Testis (tissue), 5 donors: ENCODE measurements at places on chromosomes 2 and 18. TPM values are rescaled to one million over a fixed set of nuclear protein-coding genes. Genes with fewer than 3 reads are reported as not detected.

The MAPK4 gene
- 9.3 TPM for polyA plus RNA-seq

The NT5C1B gene
- polyA plus RNA-seq: 74.9 TPM

The POU3F3 gene
- polyA plus RNA-seq: 0.96 TPM

The CYP27C1 gene
- 0.47 TPM for polyA plus RNA-seq

The LRRC30 gene
- not detected for polyA plus RNA-seq

The CD8B2 gene
- polyA plus RNA-seq: 0.16 TPM

The IL36G gene
- polyA plus RNA-seq: not detected

The PIAS2 gene
- 318 TPM for polyA plus RNA-seq

The ERBB4 gene
- polyA plus RNA-seq: 6.1 TPM

The ALLC gene
- 35.1 TPM for polyA plus RNA-seq

The NDUFS1 gene
- 75.8 TPM for polyA plus RNA-seq

The RAX gene
- polyA plus RNA-seq: not detected

GRCh38 chr18:6731222-6731596, 1.7 kb downstream of the ARHGAP28 start:
- no peak for DNase-seq

DNA sequence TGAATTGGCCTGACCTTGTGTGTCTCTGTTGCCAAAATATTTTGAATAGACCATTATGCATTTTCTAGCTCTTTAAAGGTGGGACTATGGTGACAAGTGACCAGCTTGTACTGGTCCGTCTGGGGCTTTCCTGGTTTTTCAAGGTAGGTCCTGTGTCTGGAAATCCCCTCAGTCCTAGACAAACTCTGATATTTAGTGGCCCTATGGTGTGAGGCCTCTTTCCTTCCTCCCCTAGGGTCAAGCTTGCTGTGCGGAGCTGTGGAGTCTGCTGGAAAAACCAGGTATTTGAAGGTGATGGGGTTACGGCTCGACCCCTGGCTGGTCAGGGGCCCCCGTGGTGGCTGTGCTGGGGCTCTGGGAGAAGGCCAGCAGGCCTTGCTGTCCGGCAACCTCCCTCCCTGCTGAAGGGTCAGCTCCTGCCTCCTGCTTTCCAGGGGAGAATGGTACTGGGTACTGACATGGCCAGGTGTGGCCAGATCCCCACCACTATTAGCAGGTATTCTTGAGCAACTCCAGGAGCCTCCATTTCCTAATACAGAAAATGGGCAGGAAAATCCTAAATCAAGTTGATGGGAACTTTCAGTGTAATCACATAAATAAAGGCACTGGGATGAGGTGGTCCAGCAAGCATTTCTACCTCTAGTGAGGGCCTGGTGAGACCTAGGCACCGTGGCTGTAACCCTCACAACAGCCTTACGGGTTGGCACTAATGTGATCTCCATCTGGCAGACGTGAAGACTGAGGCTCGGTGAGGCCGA, 86.2 kb upstream of the HS6ST1 start:
- peak; percentile 7 for DNase-seq

GRCh38 chr18:36419900-36420531, 122.5 kb downstream of the FHOD3 start:
- DNase-seq: no peak

- DNase-seq: no peak
Measured at GRCh38 chr2:198763793-198764192, 693.9 kb downstream of the SATB2 start.

- DNase-seq: peak; percentile 84
Measured at GRCh38 chr18:77108001-77108692, 24.4 kb downstream of the MBP start.

DNA sequence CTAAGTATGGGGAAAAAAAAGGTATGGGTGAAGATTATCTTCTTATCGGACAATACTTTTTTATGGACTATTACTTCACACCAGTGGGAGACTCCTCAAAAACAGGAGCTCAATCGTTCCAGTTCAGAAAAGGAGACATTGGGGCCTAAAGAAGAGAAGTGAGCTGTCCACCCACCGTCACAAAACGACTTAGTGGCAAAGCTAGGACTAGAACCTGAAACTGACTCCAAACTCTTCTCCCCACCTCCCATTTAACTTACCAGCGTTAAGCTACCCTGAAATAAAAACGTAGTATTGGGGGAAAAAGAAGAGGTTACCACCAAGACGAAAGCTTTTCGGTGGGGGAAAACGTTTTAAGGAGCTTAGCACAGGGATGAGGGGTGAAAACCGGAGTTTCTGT, 503 bp downstream of the GTF3C3 start:
- no peak for DNase-seq

GRCh38 chr18:45571195-45571594, 44.1 kb upstream of the SLC14A2 start:
- DNase-seq: no peak

- DNase-seq: no peak
Measured at GRCh38 chr2:125667630-125668029, 988.3 kb upstream of the GYPC start.

DNA sequence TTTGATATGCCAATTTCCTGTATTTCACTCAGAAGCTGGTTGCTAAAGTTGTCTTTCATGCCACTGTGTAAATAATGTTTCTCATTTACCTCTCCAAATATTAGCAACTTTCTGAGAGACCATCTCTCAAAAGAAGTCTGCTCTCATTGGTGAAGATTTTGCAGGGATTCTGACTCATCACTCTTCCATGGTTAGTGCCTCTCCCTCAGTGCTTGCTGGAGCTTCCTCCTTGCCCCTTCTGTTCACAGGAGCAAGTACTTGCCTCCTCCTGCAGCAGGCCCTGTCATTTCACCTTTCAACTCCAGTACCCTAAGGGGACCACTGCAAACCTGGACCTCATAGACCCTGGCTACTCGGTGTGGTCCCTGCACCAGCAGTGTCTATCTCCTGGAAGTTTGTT, 168.8 kb downstream of the ZNF385B start:
- no peak for DNase-seq

DNA sequence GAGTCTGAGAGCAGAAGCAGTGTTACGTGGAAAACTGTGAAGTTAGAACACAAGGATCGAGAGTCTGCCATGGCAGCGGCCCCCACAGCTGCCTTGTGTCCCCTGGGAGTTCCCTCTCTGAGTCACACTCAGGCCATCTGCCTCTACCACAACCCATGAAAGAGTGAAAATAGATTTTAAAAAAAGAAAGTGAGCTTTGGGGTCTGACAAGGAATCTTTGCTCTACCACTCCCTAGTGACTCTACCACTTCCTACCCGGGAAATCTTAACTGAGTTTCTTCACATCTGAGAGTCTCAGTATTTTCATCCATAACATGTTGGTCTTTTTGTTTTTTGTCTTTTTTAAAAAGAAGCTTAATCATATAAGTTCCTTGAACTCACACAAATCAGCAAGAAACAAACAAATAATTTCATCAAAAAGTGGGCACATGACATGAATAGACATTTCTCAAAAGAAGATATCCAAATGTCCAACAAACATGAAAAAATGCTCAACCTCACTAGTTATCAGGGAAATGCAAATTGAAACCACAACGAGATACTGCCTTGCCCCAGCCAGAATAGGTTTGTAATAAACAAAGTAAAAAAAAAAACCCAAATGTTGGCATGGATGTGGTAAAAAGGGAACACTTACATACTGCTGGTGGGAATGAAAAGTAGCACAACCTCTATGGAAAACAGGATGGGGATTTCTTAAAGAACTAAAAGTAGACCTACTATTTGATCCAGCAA, 2.4 kb upstream of the MSGN1 start:
- DNase-seq: no peak

DNA sequence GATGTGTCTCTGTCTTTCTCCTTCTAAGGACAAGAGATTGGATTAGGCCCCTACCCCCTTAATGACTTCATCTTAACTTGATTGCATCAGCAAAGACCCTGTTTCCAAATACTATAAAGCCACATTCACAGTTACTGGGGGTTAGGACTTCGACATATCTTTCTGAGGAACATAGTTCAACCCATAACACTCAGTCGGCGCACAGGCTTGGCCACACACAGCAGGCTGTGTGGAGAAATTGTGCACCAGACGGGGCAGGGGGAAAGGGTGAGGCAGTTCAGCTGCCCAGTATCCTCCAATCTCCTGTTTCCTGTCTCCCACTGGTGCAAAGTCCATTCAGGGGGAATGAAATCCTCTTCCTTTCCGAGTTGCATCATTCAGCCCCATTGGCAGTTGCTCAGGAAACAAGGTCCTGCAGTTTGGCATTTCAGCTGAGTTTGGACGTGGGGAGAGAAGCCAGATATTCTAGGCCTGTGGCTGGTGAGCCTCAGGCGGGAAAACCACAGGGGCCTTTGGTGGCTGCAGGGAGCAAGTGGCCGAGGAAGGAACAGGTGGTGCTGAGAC, 9.4 kb upstream of the RAPGEF4 start:
- no peak for DNase-seq

DNA sequence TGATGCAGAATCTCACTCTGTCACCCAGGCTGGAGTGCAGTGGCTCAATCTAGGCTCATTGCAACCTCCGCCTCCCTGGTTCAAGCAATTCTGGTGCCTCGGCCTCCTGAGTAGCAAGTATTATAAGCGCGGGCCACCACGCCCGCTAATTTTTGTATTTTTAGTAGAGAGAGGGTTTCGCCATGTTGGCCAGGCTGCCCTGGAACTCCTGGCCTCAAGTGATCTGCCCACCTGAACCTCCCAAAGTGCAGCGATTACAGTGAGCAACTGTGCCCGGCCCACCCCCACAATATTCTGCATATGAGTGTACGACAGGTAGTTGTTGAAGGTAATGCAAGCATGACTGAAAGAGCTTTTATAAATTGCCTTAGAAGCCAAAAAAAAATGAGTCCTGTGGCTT, 1.2 kb downstream of the WDR75 start:
- DNase-seq: no peak

DNA sequence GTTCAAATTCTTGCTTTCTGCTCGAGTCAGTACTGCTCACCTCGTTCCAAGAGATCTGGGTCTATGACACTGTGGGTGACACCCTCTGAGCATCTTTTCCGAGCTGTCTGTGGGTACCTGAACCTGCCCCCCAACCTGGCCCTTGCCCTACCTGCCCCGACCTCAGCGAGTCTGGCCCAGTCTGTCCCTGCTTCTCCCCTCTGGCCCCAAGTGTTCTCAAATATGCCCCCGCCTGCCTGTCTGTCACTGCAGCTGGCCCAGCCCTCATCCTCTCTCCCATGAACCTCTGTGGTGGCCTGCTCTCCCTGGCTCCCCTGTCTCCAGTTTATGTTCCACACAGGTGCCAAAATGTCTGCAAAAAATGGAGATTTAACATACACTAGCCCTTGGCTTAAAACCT, 11.8 kb downstream of the IL1R1 start:
- DNase-seq: no peak

- no peak for DNase-seq
Measured at GRCh38 chr18:28606686-28607085, 429.8 kb upstream of the CDH2 start.
